ENCODE measurements at places on chromosomes 11 and 22.

- no peak for DNase-seq
Measured at GRCh38 chr11:104623518-104623917, 274.7 kb downstream of the CASP12 start.

DNA sequence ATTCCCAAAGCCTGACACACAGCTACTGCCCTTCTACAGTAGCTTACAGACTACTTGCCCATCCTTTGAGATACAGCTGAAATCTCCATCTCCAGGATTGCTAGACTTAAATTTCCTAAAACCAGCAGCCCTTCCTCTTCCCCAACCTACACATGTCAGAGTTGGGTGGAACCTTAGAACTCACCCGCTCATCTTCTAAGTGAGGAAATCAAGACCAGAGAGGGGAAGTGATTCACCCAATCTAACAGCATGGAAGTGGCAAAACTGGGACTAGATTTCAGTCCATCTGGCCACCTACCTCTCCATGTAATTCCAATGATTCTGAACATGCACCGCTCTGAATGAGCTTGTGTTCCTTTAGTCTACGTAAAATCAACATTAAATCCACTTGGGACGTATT lies 1.0 kb upstream of the TMEM86A start:
- DNase-seq = no peak

- no peak for DNase-seq
Measured at GRCh38 chr22:28574159-28574788, 105.4 kb downstream of the TTC28 start.

GRCh38 chr11:14184028-14184940 lies 174.7 kb downstream of the RRAS2 start:
- DNase-seq = no peak

DNA sequence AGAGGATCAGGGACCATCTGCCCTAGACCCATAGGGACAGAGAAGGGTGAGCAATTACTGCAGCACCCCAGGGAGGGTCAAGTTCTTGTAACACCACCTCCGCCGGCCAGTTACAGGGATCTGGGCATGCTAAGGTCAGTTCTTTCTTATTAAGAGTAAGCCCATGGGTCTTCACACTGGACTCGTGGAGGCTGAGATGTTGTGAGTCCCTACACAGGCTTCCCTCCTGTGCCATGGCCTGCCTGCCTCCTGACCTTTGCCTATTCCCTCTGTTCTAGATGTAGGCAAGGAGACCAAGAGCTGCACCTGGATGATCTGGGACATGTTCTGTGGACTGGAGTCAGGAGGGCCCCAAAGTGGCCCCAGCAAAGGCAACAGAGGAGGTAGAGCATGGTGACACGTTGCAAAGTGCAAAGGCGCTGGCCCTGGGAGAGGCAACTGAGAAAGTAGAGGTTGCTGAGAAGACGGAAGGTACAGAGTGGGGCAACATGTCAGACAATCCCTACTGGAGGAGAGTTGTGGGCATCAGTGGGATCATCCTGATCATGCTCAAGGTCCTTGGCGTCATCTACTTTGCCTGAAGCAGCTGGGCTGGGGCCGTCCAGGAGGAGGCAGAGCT lies 16.3 kb upstream of the GNAZ start:
- DNase-seq = no peak

DNA sequence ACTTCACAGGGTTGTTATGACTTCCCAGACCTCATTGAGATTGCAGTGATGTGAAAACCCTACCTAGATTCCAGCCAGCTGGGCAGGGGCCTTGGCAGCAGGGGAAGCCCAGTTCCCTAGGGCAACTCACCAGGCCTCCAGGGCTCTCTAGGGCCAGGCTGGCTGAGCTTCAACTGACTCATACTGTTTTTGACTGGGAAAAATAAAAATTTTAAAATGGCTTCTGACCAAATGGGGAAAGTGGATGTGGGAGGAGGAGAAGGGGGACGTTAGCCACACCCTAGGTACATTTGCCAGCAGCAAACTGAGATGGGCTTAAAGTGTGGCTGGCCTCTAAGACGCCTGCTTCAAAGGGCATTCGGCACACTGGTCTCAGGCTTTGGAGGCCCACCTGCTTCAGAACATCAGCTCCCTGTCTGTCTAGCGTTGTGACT lies 39.0 kb downstream of the BMAL1 start:
- DNase-seq = no peak

- no peak for DNase-seq
Measured at GRCh38 chr11:2630679-2631078, 69.1 kb downstream of the KCNQ1OT1 start.

DNA sequence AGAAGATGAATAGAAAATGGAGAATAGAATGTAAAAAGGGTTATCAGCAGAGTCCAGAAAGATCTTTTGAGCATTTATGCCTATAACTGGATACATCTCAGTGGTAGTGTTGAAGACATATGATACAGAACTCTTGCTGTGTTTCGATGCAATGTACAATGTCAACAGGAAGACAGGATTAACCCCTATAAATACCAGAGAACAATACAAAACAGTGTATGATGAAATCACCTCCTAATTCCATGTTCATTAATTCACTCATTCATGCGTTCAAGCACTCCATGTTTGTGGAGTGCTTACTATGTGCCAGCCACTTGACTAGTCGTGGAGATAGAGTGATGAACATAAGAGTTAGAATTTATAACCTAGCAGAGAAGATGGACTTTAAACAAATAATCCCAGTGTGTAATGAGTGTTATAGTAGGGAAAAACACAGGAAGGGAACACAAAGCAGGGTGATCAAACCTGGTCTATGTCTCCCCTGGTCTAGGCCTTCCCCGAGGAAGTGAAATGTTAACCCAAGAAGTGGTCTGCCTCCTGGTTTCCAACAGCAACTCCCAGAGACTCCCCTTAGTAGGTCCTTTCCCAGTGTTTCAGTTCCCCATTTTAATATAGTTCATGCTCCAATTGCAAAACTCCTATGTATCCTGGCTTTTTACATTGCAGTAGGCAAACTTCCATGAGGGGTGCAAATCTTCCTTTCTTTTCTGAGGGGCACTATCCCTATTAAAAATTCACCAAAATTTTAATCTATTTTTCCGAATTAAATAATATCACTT lies 9.1 kb upstream of the SESN3 start:
- DNase-seq = no peak

DNA sequence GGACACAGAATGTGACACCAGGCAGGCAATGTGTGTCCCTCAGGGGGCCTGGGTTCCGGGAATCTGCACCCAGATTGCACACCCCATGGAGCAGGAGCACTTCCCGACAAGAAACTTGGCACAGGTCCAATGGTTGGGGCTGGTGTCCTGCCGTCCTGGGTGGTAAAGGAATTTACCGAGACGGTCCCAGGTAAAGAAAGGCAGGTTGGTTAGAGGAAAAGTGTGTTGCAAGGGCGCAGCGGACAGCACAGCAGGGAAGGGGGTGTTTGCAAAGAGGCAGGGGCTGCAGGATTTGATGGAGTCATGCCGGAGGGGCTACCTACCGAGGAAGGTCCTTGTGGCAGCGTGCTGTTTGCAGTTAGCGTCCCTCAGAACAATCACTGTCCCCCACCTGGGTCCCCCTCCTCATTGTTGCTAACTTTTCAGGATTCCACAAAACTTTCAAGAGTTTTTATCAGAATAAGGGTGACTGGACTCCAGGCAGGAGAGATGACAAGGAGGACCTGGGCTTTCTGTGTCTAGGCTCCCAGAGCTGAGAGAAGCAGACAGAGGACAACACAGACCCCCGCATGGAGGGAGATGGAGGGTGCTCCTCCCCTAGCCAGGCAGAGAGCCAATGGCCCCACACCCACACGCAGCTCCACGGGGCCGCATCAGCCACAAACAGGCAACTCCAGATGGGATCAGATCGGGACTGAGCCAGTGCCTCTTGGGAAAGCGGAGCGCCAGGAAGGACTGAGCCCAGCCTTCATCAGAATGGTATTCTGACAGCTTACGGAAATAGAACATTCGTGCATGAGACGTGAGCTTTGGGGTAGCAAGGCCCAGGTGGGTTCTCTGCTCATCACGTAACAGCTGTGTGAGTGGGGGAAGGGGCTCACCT lies 1423.9 kb downstream of the BRD1 start:
- no peak for DNase-seq

DNA sequence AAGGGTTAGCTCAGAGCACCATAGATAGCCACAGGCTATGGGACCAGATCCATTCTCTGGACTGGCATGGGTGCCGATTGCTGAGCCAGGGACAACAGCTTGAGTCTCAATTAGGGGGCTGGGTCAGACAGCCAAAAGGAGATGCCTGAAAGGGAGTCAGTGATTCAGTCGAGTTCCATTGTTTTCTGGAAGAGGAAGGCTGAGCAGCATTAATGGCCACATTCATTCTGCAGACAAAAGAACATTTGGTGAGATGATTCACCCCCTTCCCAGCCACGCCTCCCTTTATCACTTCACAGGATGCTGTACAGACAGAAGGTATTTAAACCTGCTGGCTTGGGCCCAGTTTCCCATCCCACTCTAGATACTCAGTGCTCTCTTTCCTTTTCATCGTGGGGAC lies 131.9 kb downstream of the ADAMTS15 start:
- DNase-seq = peak; percentile 94

- DNase-seq = no peak
Measured at GRCh38 chr22:44754998-44755397, 2.6 kb downstream of the ARHGAP8 start.

GRCh38 chr22:36899498-36899897 lies 13.9 kb upstream of the CSF2RB start:
- DNase-seq = no peak

GRCh38 chr11:70725739-70726138 lies 327.4 kb downstream of the CTTN start:
- DNase-seq = no peak

DNA sequence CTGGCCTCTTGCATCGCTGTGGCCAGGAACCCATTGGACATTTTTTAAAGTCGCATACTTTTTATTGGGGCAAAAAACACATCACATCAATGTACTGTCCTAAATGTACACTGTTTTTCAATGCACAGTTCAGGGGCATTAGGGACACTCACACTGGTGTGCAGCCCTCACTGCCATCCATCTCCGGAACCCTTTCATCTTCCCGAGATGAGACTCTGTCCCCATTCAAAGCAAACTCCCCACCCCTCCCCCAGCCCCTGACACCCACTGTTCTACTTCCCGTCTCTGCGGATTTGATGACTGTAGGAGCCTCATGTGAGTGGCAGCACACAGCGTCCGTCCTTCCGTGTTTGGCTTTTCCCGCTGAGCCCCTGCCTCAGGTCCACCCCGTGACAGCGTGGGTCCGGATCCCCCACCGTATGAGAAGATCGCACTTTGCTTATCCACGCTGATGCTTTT lies 41.8 kb upstream of the TH start:
- no peak for DNase-seq

- DNase-seq = no peak
Measured at GRCh38 chr22:19105456-19105855, 16.8 kb downstream of the DGCR2 start.

- DNase-seq = no peak
Measured at GRCh38 chr22:18023509-18024275, 669 bp downstream of the MICAL3 start.

GRCh38 chr11:112771851-112772250 lies 189.4 kb upstream of the NCAM1 start:
- DNase-seq = no peak

- DNase-seq = no peak
Measured at GRCh38 chr11:96736601-96737000, 346.8 kb downstream of the JRKL start.

GRCh38 chr11:69326622-69327219 lies 32.8 kb downstream of the MYEOV start:
- no peak for DNase-seq

DNA sequence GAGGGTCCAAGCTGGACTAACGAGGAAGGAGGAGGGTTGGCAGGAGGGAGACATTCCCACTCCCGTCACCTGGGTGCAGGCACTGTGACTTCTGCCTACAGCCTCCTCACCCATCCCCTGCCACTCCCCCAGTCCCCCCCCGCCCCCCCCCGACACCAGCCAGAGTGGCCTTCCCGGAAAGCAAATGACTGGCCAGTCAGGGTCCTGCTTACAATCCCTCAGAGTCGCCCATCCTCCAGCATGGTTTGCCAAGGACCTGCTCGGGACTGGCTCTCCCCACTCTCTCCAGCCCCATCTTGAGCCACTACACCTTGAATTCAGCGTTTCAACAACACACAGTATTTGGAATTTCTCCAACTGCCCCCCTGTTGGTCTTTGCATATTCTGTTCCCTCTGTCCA lies 59.6 kb downstream of the THAP12 start:
- DNase-seq = no peak

- no peak for DNase-seq
Measured at GRCh38 chr11:134531327-134532130, 119.5 kb upstream of the B3GAT1 start.

- no peak for DNase-seq
Measured at GRCh38 chr11:9761441-9761945, 97.6 kb downstream of the SWAP70 start.

- no peak for DNase-seq
Measured at GRCh38 chr22:37103656-37104452, 5.7 kb downstream of the TMPRSS6 start.

- no peak for DNase-seq
Measured at GRCh38 chr22:41308544-41308947, 7.2 kb downstream of the ZC3H7B start.

GRCh38 chr11:8025123-8025522 lies 38.0 kb downstream of the EIF3F start:
- DNase-seq = no peak
